ENCODE measurements at places on chromosomes 3 and 15. TPM values are rescaled to one million over a fixed set of nuclear protein-coding genes. Genes with fewer than 3 reads are reported as not detected.

The CEP19 gene
- total RNA-seq: 3.3 TPM

- DNase-seq: no peak
Observed at GRCh38 chr3:177212278-177212610, 15.0 kb upstream of the TBL1XR1 start.

DNA sequence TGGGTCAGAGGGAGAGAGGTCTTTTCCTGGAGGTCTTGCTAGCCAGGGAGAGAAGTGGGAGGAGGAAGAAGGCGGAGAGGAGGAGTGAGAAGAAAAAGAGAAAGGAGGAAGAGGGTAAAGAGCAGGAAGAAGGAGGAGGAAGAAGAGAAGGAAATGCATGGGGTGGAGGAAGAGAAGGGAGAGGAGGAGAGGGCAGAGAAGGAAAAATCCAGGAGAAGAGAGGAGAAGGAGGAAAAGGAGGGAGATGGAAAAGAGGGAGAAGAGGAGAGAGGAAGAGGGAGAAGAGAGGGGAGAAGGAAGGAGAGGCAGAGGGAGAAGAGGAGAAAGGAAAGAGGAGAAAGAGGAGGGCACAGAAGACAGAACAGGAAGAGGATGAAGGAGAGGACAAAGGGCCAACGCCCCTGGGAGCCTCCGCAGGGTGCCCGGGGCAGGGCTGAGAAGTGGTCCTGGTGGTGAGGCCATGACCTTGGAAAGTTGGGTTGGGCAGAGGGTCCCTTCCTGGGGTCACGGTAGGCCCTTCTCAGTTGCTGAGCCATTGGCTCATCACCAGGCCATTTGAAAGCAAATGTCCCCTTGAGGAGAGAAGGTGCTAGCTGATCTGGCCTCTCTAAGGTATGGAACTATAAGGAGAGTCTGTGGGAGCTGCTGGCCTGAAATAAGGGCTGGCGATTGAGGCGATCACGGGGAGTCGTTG is 1.2 kb upstream of the SEMA3F start:
- no peak for DNase-seq

DNA sequence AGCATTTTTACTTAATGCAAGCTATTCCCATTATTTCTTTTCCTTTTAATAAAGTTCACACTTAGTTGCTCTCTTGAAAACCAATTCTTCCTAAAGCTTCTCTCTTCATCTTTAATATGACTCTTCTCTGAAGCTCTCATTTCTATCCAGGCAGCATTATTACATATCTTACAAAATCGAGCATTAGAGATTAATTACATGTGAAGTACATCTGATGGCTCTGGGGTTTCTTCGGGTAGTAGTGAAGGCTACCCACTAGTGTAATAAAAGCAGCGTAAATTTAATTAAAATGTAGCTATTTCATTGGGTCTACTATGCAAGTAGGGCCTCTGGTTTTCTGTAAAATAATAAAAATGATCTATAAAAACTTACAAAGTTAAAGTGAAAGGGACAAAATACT is 513.6 kb upstream of the DPH6 start:
- DNase-seq: no peak

The MEIS2 gene
- total RNA-seq: 41.4 TPM

GRCh38 chr3:178623666-178624255 is 87.5 kb downstream of the KCNMB2 start:
- no peak for DNase-seq

DNA sequence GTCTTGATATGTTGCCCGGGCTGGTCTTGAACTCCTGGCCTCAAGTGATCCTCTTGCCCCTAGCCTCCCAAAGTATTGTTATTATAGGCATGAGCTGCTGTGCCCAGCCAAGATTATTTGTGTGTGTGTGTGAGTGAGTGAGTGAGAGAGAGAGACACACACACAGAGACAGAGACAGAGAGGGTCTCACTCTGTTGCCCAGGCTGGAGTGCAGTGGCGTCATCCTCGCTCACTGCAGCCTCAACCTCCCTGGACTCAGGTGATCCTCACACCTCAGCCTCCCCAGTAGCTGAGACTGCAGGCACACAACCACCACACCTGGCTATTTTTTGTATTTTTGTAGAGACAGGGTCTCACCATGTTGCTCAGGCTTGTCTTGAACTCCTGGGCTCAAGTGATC is 5.8 kb downstream of the ICE2 start:
- DNase-seq: no peak

- DNase-seq: no peak
Observed at GRCh38 chr3:8201886-8202285, 299.7 kb upstream of the LMCD1 start.
